Activated CD4-positive, alpha-beta T cell treated with anti-CD3 and anti-CD28 coated beads for 1 hour (primary cell): ENCODE measurements at places on chromosomes 12 and 14.

DNA sequence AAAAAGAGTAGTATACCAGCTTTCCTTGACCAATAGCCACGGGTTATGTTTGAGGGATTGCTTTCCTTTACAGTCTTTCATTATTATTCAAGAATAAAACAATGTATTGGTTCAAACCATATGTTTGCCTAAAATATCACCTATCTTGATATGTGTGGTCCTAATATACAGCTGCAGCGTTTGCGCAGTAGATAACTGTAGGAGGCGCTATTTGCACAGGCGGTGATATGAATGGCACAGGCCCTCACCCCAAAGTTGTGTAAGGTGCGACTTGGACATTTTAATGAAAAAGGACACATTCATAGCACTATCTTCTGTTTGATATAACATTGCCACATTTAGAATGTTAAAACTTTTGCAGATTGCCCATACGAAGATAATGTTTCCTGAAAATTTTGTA, 298.4 kb downstream of the TRHDE start:
- DNase-seq, result no peak

DNA sequence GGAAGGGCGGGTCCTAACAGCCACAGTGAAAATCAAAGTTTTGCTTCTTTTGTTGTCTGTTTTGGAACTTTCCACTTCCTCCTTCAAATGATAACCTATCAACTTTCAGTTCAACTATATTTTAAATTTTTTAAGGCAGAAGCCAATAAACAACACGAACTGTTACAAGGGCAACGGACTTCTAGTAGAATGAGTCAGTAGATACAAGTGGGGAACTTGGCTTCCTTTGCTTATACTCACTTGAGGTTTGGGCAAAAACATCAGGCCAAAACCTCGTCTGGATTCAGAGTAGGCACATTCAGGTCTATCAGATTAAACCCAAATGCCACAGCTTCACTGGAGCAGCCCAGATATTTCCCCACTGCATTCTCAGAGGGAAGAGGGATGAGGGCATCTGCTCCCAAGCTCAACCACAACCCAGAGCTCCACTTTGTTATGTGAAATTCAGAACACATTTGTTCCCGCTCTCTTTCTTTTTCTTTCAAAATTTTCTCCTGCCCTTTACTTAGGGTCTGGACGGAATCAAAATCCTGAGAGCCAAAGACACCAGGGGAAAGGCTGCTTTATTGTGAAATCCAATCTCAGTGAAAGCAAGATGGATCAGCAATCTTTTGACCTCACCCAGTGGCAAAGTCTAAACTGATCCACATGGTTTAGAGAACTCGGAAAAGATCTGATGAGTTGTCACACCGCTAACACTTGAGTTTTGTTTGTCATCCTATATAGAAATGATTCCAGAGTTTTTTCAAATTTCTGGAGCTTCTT, 152.5 kb upstream of the BTG1 start:
- DNase-seq, result no peak

GRCh38 chr14:31205681-31206535, 1.7 kb downstream of the HECTD1 start:
- no peak for DNase-seq

DNA sequence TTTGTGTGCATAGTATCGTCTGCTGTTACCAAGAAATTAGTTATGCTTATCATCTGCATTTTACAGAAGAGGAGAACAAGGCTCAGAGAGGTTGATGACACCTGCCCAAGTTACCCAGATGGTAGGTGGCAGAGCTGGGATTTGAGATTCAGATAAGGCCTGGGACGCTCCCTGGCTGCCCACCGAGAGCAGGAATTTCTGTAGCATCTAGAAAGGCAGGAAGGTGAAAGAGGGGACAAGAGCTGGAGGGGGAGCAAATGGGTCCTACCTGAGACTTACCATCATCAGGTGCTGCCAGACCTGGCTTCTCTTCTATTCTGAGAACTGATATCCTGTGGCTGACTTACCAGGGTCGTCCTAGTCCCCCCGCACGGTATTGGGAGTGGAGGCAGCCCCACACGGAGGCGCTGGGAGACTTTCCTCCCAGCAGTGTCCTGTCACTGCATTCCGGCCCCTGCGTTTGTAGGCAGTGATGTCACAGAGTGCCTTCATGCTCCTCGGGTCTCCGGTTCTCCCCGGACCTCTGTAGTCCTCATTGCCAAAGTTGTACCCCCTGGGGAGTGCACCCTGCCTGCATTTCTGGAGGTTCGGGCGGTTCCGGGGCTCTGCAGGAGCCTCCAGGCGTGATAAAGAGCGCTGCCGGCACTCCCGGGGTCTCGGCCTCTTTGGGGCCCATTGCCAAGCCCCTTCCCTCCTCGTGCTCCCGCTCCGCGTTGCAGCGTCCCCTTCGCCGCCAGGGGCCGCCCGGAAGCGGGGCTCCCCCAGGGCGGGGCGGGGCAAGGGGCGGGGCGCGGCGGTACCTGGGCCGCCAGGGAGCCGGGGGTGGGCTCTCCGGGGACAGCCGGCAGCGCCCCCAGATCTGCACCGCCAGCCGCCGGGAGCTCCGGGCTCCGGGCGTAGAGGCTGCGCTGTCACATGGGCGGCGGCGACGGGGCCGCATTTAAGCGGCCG, at the start of gene CABP1:
Gene CABP1 (plus strand): TSS at position 856 of the 951 bp plus-strand sequence. CDS start 60 bp downstream, at position 916.
- peak; percentile 53 for DNase-seq

DNA sequence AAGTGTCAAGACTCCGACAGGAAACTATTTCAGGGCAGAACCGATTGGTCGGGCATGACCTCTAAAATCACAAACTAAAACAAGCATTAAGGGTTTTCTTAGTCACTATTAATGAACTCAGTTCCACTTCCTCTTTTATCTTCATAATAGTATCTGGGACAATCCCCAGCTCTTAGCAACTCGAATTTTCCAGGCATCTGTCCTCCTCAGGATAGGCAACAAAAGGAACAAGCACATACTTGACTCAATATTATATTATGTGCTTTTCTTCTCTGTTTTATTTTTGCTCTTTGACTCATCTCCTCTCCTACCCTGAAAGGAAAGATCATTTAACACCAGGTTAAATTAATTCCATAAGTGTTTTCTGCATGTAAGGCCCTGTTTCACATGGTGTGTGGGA, 638.3 kb upstream of the TBX3 start:
- no peak for DNase-seq
